ENCODE measurements at places on chromosomes 16 and 17.

DNA sequence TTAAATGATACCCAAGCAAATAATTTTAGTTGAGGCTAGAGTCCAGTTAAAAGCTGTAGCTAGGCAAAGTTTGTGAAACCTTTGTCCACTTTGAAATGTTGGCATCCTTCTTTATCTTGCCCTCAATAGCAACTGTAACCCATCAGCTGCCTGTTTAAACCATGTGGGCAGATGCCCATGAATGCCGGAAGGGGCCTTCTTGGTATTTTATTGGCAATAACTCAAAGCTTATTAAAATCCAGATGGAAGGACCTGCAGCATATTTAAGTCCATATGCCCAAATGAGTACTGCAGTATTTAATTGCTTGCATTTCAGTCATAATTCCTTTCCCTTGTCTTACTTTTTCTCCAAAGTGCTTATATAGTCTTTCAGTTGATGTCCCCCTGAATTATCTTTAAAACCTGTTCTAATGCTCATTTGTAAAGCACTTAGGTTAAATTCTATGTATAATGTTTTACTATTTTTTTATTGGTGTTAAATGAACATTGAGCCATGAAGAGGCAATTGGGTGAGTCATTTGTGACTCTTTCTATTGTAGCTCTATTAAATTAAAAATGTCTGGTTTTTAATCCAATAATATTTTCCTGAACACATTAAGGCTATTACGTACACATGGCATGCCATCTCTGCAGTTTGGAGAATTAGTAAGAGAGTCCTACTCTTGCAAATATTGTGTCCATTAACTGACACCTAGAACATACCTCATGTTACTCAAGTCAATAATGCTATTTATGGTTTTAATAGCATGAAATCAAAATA lies 225.3 kb downstream of the KCNJ2 start:
- DNase-seq = no peak

GRCh38 chr17:83014940-83015910 lies 64.2 kb upstream of the METRNL start:
- DNase-seq = no peak

DNA sequence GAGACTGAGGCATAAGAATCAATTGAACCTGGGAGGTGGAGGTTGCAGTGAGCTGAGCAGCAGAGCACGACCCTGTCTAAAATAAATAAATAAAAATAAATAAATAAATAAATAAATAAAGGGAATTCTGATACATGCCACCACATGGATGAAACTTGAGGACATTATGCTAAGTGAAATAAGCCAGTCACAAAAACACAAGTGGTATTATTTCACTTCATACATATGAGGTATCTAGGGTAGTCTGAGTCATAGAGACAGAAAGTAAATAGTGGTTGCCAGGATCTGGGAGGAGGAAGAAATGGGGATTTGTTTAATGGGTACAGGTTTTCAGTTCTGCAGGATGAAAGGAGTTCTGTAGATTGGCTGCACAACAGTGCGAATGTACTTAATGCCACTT lies 16.3 kb downstream of the PIPOX start:
- DNase-seq = no peak

DNA sequence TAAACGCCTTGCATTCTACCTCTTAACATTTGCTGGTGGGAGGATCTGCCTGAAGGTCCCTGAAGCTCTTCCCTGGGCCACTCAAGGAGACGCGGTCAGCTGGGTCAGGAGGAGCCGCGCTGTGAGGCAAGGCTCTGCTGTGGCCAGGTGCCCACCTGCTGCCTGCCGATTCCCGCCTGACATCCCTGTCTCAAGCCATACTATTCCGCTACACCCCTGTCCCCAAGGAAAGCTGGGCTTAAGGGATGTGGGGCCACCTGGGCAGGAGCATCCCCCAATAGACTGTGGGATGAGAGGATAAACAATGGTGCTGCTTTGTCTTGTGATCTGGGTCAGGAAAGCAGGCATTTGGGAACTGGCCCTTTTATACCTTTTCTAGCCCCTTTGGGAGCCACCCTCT lies 5.1 kb downstream of the TPPP3 start:
- DNase-seq = no peak

DNA sequence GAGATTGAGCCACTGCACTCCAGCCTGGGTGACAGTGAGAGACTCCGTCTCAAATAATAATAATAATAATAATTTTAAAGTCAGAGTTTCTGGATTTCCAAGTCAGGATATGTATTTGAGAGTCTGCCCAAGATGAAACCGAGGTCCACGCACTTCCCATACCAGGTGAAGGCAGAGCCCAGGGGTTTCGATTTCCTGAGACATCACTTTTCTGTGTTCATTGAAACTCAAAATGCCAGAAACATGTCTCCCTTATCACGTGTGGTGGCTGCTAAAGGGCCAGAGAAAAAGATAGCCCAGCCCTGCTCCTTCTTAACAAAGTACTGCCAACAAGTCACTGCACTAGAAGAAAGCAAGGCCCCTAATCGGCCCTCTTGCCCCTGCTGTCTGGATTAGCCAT lies 9.8 kb upstream of the RNF157 start:
- no peak for DNase-seq

GRCh38 chr17:77834170-77835115 lies 124.1 kb upstream of the TNRC6C start:
- no peak for DNase-seq

DNA sequence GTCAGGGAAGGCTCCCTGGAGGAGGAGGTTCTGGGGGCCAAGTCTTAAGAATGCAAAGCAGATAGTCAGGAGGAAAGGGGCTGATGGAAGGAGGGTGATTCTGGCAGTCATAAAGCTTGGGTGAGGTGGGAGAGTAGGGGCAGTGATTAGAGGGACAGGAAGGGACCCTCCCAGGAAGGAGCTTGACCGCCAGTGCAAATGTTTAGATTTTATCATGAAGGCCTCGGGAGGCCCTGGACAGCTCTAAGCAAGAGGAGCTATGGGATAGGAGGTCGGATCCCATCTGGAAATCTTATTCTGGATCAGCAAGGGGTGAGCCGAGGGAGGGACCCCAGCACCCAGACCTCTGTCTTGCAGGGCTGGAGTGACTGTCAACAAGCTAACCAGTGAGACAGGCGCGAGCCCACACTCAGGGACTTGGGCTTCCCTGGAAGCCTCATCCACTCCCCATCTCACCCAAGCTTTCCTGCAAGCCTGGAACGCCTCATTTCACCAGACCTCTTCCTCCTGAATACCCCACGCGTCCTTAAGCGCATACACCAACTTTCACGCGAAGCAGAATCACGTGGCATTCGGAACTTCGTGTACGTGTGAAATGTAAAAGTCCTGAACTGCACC lies 52.0 kb upstream of the CBX4 start:
- DNase-seq = no peak

Data from right hindlimb (tissue), 1 donor.